ENCODE measurements at places on chromosomes 7 and 10.

DNA sequence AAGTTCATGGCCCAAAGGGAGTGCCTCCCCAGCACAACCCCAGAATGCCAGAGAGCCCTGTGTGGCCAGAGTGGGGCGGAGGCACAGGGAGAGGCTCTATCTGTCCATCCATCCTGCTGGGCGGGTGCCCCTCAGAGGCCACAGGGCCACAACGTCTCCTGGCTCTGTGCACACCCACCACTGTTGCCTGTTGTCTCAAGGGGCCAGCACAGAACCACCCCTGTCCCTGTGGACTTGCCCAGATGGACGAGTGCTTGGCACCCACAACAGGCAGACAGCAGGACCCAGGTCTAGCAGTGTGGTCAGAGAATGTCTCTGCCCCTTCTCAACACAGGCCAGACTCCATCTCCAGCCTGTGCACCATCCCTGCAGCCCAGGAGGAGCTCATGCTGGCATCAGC is 92.8 kb downstream of the PAXIP1 start:
- DNase-seq, result no peak

- DNase-seq, result no peak
Observed at GRCh38 chr7:7335909-7336308, 153.6 kb downstream of the C1GALT1 start.

GRCh38 chr10:13483073-13483472 is 45.7 kb downstream of the BEND7 start:
- DNase-seq, result no peak

DNA sequence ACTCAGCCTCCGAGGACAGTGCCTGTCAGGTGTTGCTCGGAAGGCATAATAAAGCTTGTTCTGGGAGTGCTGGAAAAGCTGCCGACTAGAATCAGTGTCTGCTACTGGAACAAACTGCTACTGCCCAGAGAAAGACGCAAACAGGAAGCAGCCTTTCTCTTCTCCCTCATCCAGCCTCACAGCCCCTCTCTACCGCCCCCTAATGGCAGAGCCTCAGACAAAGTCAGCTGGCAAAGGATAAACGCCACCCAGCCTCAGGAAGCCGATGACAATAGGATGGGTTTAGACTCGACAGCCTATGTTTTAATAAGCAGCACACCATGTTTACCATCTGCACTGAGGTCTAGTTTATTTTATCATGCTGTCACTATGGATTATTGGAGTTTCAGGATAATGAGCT is 169.5 kb upstream of the LYZL1 start:
- DNase-seq, result no peak

GRCh38 chr10:108465871-108466641 is 1301.5 kb upstream of the SORCS1 start:
- DNase-seq, result no peak

DNA sequence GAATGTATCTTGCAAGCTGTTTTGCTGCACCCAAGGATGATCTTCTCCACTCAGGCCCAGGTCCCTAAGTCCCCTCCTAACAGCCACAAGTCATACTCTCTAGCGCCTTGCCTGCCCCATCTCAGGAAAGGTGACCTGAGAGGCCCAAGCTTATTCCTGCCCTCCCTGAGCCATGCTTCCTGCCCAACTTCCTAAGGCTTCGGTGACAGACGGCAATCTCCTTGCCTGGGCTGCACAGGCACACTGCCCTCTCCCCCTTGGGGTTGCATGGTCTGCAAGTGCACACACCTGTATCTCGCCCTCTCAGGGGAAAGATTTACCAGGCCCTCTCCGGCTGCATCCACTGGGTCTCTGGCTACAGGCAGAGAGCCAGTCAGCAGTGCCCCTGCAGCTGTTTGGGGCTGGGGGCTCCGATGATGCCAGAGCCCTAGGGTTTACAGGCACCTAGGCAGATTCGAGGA is 771 bp upstream of the ADIRF start:
- DNase-seq, result no peak

DNA sequence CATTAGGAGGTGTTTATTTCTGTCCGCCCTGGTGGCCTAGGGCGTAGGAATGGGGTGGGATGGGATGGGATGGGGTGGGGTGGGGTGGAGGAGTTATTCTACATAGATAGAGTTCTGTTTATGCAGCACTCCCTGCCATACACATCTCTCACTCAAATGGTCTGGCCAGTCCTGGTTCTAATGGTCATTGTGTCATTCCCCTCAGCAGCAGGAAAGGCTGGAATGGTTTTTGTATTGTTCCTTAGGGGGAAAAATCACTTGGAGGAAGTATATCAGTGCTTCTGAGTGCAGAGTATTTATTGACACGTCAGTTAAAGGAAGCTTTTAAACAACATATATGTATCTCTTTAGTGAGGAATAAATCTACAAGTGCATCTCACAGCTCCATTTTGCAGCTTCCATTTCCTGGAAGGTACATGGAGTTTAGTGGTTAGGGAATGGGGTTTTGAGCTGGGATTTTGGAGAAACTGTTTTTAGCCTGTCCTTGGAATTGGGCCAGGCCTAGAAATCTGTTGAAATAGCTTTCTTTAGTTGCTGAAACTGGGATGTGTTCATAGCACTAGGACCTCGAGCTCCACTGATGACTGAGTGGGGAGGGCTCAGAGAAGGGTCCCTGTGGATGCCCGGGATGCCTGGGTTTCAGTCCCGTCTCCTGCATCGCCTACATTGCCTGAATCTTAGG is 8.3 kb downstream of the TSPAN14 start:
- no peak for DNase-seq

- DNase-seq, result no peak
Observed at GRCh38 chr7:11437994-11438393, 394.0 kb downstream of the THSD7A start.

DNA sequence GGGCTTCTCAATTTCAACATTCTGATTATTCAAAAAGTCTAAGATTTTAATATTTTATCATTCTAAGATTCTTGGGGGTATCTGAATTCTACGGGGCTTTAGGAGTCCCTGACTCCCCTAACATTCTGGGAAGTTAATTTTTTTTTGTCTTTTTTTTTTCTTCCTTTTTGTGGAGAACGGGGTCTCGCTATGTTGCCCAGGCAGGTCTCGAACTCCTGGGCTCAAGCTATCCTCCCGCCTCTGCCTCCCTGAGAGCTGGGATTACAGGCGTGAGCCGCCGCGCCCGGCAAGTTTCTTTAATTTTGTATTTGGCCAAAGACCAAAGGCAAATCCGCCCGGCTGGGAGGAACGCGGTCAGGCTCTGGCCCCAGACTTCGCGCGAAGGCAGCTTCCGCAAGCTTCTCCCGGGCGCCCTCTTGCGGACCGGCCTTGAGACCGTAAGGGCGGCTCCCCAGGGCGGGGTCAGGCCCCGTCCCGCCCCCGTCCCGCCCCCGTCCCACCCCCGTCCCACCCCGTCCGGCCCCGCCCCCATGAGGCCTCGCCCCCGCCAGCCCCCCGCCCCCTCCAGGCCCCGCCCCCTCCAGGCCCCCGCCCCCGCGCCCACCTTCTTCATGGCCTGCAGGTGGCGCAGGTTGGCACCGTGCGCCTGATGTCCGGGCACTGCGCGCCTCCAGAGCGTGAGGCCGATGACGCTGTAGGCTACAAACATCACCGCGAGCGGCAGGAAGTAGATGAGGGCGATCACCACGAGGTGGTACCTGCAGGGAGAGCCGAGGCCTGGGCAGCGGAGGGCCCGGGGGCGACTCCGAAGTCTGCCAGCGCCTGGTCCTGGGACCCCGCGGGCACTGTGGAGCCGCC is 8.2 kb downstream of the TACR2 start:
- peak; percentile 83 for DNase-seq

GRCh38 chr7:122515404-122515803 is 183.5 kb downstream of the RNF133 start:
- DNase-seq, result no peak

DNA sequence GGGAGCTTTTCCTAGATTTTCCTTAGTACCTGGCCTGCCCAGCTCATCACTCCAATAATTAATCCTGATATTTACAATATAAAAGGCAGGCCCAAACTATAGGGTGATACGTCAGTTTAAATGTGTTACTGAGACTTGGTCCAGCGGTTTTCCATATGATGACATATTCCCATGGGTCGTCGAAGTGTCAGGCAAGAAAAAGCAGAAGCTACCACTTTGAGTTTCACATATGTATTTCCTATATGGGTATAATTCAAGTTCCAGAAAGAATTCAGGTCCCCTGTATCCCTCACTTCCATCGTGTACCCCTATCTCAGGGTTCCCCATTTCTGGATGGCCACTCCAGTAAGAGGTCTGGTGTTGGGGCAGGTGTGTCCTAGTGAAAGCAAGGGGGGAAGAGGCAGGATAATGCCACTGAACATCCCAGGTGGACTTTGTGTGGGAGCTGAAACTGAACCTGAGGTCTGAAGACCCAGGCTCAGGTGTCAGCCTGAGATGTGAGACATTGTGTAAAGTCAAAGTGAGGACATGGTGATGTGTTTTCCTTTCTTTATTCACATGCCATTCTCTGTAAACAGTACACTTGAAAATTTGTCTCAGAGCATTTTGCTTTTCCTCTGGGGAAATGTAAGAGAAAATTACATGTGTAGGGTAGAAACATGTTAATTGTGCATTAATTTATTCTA is 167.8 kb downstream of the PLXDC2 start:
- no peak for DNase-seq

GRCh38 chr7:87517136-87517815 is 41.8 kb upstream of the ABCB4 start:
- DNase-seq, result no peak

DNA sequence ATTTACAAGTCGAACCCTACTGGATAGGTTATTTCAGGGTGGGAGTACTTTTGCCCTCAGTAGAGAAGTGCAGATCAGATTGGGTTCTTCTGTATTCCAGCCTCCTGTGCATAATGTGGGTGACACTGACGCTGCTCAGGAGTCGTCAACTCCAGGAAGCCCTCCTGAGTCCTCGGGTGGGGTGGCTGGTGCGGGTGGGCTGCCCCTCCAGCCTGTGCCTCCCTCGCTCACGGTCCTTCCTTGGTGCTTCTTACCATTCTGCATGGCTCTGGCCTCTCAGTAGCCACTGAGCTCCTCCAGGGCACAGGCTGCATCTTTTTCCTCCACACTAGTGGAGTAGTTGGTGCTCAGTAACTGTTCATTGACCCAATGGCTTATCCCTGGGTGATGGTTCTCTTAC is 4.3 kb downstream of the CDH23 start:
- DNase-seq, result no peak

GRCh38 chr7:108406222-108406890 is 49.9 kb downstream of the NRCAM start:
- no peak for DNase-seq

GRCh38 chr7:159042103-159042502 is 102.6 kb downstream of the VIPR2 start:
- no peak for DNase-seq

GRCh38 chr10:21600804-21601433 is 66.9 kb downstream of the MLLT10 start:
- DNase-seq, result no peak

DNA sequence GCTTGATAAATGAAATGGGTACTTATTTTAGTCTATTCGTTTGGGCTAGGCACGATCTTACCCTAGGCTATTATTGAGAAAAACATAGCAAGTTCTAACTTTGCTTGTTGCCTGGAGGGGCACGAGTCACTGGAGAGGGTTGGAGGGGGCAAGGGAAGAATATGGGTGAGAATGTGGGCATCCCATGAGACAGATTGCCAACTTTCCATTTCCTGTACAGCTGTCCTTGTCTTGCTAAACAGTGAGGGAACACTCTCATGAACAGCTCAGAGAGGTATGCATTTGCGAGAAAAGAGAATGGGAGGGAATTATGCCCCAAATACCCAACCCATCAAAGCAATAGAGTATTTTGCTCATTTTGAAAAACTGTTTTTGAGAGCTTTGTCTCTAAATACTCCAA is 9.2 kb downstream of the CDHR3 start:
- no peak for DNase-seq

DNA sequence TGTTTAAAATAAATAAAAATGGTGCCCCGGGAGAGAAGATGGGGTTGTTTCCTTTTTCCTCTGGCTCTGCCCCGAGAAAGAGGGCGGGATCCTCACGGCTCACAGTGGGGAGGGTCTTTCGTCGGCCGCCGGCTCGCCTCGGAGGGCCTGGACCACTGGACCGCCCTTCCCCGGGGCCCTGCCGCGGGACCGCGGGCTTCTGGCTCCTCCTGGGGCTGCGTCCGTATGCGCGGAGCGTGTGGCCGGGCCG is 3.5 kb upstream of the IGF2BP3 start:
- no peak for DNase-seq

DNA sequence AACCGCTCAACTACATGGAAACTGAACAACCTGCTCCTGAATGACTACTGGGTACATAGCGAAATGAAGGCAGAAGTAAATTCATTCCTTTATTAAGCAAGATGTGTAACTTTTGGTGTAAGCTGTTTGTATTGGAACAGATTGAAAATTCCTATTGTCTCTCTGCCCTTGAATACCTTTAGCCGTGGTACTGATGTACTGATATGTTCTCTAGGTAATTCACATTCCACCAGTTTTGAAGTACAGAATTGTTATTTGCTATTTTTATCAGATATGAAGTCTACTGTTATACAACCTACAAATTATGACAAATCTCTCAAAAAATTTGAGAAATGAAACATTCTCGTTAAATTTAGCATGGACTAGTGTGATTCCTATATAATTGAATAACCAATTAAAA is 17.7 kb downstream of the ZMYND11 start:
- DNase-seq, result no peak

DNA sequence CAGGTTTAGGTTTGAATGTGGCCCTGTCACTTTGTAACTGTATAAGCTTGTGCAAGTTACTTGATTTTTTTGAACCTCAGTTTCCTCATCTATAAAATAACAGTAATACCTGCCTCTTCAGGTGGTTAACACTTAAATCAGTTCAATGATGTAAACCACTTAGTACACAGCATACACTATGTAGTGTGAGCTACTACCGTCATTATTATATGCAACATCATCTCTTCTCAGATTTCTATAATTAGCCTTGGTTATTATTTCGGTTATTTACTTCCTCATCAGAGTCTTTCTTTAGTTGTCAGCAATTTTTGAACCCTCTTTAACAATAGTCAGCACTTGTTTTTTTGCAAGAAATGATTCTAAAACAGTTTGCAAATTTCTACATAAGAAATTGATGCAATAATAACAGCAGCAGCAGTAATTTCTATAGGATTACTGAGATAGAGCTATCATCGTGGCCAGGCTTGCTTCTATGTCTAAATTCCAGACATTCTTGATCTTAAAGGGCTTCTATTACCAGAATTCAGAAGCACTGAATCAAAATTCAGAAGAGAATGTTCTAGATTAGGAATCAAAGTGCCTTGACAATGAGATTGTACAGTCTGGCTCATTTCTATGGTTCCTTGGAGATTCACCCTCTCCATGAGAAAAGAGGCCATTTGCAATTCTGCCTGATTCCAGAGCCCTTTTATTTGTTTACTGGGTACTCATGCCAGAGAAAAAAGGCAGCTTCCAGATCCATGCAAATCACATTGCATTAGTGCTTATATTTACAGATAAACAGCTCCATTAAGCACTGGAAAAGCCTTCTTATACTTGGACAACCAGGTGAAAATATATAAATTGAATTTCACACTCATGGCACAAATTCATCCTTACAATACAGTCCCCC is 25.0 kb upstream of the WDR11 start:
- no peak for DNase-seq

- DNase-seq, result no peak
Observed at GRCh38 chr7:90303241-90303640, 17.9 kb downstream of the FAM237B start.
